ENCODE measurements at places on chromosomes 7 and 10.

GRCh38 chr10:122462533-122463465 is 1.4 kb downstream of the HTRA1 start:
- DNase-seq, result peak; percentile 66

DNA sequence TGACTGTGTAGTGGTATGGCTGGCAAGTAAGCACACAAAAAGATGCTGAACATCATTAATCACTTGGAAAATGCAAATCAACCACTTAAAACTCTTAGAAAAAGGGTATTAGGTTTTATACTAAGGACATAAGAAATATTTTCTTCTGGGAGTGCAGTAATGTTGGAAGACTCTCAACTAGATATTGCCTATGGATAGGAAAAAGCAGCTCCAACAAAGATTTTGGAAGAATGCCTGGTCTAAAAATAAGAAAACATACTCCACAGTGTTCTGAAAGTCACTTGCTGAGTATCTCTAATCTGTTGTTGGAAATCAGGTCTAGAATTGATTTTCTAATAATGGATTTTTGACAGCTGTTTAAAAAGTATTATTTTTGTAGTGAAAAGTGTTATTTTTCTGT is 50.8 kb upstream of the PHYHIPL start:
- DNase-seq, result no peak

DNA sequence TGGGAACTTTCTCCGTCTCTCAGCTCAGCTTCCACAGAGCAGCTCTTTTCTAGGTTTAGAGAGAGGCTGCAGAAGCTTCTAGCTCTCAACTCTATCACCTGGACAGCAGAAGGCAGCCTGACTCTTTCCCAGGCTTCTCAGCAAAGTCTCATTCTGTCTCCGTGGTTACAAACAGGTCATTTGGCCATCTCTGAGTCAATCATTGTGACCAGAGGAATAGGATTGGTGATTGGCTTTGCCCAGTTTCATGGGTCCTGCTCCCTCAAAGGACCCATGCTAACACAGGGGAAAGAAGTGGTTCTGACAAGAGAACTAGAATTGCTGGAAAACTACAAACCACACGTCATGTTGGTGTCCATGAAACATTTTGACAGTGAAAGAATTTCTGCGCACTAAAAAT is 43.6 kb downstream of the PRR15 start:
- no peak for DNase-seq

- no peak for DNase-seq
Observed at GRCh38 chr10:16470747-16471146, 33.9 kb downstream of the PTER start.

DNA sequence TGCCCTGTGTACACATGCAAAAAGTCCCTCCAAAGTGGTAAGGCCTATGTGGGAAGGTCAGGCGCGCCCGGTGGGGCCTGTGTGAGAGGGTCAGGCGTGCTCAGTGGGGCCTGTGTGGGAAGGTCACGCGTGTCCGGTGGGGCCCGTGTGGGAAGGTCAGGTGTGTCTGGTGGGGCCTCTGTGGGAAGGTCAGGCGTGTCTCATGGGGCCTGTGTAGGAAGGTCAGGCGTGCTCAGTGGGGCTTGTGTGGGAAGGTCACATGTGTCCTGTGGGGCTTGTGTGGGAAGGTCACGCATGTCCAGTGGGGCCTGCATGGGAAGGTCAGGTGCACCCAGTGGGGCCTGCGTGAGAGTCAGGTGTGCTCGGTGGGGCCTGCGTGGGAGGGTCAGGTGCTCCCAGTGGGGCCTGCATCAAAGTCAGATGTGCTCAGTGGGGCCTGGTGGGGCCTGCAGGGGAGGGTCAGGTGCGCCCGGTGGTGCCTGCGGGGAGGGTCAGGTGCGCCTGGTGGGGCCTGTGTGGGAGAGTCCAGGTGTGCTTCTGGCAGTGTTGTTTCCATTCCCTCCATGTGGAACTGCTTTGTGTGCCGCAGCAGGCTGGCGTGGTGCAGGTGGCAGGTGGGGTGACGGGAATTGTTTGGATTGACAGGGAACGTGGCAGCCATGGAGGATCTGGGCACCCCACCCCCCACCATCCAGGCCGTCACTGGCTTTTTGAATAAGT is 15.4 kb downstream of the LRRC27 start:
- no peak for DNase-seq

GRCh38 chr7:132655131-132655727 is 79.0 kb upstream of the PLXNA4 start:
- DNase-seq, result peak; percentile 71

DNA sequence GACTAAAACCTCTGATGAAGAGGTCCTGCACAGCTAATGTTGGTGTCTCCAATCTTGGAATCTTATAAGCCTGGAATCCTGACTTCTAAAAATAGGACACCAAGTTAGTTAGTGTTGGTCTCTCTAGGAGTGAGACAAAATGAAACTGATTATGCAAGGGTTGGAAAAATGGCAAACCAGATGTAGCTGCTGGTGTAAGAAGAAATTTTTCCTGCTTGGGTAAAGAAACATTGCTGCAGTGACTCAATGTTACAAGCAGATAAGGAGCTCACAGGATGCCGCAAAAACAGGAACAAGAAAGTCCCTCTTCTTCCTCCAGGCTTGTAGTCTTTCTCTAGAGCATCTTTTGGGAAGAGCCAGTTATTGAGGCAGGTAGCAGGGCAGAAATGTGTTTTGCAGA is 449.0 kb downstream of the ETV1 start:
- DNase-seq, result peak; percentile 80

- DNase-seq, result no peak
Observed at GRCh38 chr7:111780527-111780926, 218.2 kb upstream of the IMMP2L start.

- DNase-seq, result peak; percentile 49
Observed at GRCh38 chr10:31584876-31585275, 265.9 kb downstream of the ZEB1 start.

DNA sequence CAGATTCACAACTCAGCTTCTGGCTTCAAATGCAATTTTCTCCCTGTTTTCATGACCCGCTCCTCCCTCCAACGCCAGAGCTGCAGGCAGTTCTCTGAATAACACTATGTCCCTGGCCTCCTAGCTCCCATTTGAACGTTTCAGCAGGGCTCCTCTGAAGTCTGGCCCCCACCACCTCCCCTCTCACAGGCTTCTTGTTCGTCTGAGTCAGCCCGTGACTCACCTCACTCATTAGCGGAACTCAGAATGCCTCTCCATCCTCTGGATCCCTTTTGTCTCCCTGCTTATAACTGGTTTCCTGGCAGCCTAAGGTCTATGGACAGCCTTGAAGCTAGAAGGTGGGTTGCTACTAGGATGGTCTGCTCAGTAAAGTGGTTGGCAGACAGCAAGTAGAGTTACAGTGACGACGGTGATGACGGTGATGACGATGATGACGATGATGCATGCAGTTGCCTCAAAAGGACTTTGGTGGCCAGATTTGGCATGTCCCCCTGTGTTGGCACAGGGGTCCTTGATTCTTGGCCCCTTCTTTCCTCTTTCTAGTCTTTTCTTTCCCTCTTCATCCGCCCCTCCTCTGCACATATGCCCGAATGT is 83.3 kb upstream of the MKLN1 start:
- DNase-seq, result peak; percentile 97

DNA sequence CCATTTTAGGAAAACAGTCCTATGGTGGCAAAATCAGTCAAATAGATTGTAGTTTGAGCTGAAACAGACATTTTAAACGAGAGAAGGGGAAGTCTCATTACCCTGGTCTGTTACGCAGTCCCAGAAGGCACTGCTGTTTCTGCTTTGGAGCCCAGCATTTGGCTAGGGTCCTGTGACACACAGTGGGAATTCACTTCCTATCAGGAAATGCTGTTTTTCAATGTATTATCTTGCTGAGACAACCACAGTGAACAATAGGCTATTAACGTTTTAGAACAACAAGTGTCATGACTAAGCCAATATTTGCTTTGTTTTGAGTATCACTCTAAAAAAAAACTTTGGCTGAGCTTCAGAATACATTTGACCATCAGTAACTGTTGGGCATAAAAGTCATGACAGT is 74.1 kb downstream of the ADD3 start:
- no peak for DNase-seq

GRCh38 chr7:3242398-3242972 is 58.6 kb upstream of the SDK1 start:
- no peak for DNase-seq

- no peak for DNase-seq
Observed at GRCh38 chr7:157516311-157516710, 179.5 kb downstream of the DNAJB6 start.

DNA sequence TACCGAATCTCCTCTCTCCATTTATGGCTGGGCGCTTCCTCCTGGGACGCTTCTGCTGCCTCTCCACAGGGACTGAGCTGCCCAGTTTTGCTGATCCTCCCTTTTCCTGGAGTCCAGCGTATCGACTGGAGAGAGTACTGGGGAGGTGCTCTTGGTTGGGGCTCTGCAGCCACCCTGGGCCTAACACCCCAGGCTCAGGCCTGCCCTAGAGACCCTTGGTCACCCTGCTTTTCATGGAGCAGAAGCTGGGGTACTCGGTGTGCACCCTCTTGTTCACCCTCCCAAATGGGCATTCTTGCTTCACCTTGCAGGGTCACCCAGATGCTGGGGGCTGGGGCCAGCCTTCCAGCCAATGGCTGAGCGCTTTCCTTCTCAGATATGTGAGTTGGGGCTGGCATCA is 88.8 kb upstream of the RET start:
- no peak for DNase-seq

DNA sequence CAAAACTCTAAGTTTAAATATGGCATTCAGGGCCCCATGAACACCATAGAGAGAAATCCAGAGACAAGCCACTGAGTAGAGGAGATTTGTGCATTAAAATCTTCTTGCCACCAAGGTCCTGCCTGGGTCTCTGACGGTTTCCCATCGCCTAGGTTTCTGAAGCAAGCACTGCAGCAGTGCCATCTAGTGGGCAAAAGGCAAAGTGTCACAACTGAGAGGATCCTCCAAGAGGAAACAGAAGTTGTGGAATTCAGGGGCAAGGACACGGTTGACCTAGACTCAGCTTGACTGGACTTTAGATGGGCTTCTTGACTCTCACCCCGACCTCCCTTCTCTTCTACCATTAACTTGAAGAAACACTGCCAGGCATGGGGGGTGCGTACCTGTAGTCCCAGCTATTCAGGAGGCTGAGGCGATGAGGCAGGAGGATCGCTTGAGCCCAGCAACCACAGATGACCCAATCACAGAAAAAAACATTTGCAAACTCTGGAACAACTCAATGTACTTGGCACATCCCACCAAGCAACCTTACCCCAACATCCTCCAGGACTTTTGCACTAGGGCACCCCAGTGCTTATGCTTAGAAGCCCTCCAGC is 604.1 kb downstream of the GALNT17 start:
- peak; percentile 63 for DNase-seq

DNA sequence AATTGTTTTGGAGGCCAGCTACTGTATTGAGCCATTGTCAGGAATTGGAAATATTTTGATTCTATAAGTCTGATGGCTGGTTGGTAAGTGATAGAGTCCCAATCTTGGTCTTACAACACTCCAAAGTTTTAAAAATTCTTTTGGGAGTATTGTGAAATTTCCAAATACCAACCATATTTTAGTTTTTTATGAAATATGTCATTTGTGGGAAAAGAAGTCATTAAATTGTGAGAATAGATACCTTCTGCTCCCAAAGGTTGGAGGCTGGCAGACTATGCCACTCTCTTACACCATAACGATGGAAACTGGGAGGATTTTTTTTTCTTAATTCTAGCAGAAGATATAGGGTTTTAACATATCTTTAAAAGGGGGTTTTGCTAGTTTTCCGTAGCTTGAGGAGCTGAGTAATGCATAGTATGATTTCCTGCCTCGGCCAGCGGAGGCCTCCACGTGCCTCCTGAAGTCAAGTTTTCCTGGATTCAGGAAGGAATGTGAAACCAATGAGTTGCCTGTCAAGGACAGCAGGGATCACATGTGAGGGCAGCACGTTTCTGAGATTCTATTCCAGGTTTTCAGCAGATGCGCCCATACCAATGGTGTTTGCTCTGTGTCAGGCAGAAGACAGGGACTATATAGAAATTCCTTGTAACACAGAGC is 92.2 kb upstream of the LAMB4 start:
- DNase-seq, result peak; percentile 41

- DNase-seq, result no peak
Observed at GRCh38 chr7:128120976-128121490, 89.8 kb upstream of the LRRC4 start.

DNA sequence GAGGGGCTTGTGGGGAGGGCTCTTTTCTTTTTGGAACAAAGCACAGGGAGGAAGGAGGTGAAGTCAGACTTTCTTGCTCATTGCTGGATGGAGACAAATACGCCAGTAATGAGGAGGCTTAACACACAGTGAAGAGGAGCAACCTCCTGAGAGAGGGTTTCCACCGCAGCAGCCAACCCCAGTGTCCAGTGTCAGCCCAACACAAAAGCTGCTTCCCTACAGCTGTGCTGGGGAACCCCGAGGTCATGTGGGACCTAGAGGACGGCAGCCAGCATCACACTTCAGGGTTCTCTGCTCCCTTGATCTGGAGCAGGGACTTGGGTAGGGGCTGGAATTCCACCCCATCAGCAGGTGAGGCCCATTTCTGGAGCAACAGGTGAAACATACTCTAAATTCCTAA is 7.7 kb downstream of the BLNK start:
- no peak for DNase-seq

- no peak for DNase-seq
Observed at GRCh38 chr10:61898435-61898778, 3.1 kb upstream of the ARID5B start.

DNA sequence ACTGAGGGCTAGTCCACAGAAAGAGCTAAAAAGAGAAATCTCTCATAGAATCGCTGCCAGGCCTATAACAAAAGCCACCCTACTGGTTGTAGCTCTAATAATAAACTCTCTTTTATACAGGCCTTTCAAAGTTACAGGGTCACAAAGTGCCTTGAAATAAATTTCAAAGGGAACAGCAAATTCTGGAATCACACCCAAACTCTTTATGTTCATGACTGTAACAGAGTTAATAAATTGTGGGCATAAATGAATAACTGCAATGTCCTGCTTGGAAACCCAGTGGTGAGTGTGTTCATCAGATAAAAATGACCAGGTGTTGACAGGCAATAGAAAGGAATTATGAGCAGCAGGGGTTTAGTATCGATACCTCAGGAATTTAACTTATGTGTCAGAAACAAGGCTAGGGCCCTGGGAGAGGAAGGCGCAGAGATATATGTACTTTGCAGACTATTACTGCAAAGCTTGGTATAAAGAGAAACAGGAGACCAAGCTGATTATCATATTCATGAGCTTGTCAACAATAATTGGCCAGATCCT is 9.3 kb downstream of the CDC14C start:
- no peak for DNase-seq

DNA sequence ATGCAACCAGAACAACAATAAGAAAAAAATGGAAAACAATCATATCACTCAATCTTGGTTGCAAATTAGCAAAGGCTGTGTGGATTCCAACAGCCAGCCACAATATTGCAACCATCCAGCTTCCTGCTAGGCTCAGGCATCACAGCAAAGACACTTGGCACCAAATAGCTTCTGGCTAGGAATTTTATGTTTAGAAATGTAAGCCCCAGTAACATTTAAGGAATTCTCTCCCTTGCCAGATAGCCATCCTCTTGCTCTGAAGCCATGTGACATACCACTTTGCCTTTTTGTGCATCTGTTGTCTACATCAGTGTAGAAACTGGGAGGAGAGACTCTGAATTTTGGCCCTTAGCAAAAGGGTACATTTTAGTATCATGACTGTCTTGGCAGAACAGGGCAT is 22.2 kb downstream of the MKX start:
- peak; percentile 75 for DNase-seq
